ENCODE measurements at places on chromosomes 7 and 10.

DNA sequence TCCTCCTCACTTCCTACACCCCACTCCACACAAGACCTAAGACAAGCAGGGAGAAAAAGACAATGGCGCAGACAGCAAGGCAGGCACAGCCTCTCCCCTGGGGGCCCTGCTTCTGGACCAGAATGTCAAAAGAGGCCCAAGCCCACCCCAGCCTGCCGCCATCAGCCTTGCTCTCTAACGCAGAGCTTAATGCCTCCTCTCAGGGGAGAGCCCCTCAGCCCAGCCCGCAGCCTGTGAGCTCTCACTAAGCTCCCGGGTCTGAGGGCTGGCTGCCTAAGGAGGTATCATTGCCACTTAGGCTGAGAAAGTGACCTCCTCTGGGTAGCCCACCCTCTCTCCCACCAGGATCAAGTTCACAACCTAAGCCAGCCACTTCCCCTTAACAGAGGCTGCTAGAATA is 16.7 kb downstream of the SLIT1 start:
- DNase-seq: no peak

GRCh38 chr7:7323352-7323751 is 141.0 kb downstream of the C1GALT1 start:
- DNase-seq: no peak

GRCh38 chr7:138350701-138351357 is 109.2 kb upstream of the TRIM24 start:
- DNase-seq: no peak

DNA sequence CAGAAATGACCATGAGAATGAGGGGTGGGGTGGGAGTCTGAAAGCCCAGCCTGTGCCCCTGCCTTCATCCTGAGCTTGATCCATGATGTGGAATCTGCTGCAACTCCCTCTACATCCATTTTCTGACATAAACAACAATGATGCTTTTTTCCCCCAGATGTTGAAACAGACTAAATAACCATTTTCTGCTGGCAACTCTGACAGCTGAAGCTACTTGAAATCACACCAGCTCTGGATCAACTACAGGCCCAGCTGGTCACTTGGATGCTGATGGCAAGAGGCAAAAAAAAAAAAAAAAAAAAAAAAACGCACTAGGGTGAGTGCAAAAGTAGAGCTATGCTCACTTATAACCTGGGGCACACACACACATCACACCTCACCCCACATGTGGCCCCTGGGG is 74.2 kb downstream of the FAM107B start:
- DNase-seq: no peak

- no peak for DNase-seq
Measured at GRCh38 chr7:28755255-28755654, 202.9 kb downstream of the TRIL start.

- no peak for DNase-seq
Measured at GRCh38 chr10:54124209-54124885, 676.7 kb downstream of the PCDH15 start.

DNA sequence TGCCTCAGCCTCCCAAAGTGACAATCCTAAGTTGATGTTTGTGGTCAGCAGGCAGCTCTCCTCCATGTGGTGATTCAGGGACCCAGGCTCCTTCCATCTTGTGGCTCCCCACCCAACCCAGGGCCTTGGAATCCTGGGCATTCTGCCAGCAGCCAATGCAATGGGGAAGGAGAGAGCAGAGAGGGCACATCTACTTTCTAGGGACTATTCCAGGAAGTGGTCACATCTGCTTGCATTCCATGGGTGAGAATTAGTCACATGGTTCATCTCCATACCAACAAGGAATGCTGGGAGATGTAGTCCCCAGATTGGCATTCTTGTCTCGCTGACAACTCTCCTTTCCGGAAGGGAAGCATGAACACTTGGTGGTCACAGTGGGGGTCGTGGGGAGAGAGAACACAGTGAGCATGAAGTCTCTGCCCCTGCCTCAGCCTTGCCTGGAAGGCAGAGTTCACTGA is 9.9 kb upstream of the SRRM3 start:
- DNase-seq: no peak

DNA sequence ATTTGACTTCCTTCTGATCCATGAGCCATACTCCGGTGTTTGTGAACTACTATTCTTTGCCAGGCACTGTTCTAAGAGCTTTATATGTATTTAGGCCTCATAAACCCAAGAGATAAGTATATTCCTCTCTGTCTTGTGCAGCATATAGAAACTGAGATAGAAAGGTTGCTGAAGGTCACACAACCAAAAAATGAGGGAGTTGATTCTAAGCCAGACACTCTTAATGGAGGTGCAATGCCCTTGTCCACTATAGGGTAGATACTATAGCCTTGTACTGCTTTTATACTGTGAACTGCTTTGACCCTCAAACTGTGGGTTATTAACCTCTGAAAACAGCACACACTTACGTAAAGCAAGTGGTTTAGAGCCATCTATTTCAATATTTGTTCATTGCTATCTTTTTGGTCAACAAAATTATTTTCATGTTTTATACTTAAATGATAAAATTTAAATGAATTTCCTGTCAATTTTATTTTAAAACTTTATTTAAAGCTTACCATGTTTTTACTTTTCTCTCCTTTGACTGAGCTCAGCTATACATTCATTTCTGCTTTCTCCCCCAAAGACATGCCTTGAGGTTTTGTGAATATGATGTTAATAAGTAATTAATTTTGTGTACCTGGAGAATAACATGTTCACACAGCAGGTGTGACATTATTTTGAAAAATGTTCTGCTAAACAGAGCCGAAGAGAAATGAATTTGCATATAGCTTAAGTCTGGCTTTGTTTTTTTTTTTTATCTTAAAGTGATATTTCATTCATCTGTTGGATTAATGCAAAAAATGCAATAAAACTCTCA is 687.3 kb downstream of the DNAJB9 start:
- DNase-seq: no peak

GRCh38 chr7:96636979-96637378 is 72.7 kb downstream of the SEM1 start:
- no peak for DNase-seq

GRCh38 chr7:25132430-25132829 is 7.4 kb upstream of the CYCS start:
- no peak for DNase-seq

GRCh38 chr7:93036807-93037206 is 81.0 kb downstream of the SAMD9 start:
- no peak for DNase-seq

DNA sequence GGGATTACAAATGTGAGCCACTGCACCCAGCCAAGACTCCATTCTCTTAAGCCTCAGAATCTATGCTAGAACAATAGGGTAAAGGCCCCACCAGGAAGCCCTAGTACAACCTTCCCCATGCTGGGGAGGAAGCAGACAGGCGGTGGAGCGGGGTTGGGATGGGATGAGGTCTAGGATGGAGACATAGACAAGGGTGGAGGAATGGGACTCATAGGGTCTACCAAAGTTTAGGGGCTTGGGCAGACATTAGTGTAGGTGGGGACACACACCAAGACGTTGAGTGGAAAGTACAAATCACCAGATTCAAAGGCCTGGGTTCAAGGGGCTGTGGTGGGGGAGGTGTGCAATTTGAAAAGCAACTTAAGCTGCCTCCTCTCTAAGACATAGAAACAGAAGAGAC is 19.3 kb downstream of the PRSS2 start:
- no peak for DNase-seq

GRCh38 chr10:12954866-12955265 is 46.6 kb downstream of the CCDC3 start:
- DNase-seq: no peak

- no peak for DNase-seq
Measured at GRCh38 chr7:26495569-26495968, 203.9 kb downstream of the SNX10 start.

- no peak for DNase-seq
Measured at GRCh38 chr10:97280783-97281182, 11.7 kb downstream of the ARHGAP19 start.

GRCh38 chr7:157352516-157352915 is 15.7 kb downstream of the DNAJB6 start:
- DNase-seq: no peak

DNA sequence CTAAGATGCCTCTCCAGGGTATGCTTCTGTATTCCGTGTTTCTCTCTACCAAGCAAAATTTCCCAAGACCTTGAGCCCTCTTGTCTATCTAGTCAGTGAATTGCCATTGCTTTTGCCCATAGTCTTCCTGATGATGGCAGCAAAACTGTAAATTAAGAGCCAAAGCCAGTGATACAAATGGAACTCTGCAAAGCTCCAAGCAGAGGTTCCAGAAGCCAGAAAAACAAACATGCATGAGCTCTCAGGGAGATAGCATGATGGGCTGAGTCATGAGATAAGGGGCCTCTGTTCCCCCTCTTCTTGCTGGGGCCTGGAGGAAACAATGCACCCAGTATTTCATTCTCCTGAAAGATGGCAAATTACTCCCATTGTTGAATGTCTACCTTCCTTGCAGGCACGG is 24.7 kb downstream of the LSMEM1 start:
- DNase-seq: no peak

DNA sequence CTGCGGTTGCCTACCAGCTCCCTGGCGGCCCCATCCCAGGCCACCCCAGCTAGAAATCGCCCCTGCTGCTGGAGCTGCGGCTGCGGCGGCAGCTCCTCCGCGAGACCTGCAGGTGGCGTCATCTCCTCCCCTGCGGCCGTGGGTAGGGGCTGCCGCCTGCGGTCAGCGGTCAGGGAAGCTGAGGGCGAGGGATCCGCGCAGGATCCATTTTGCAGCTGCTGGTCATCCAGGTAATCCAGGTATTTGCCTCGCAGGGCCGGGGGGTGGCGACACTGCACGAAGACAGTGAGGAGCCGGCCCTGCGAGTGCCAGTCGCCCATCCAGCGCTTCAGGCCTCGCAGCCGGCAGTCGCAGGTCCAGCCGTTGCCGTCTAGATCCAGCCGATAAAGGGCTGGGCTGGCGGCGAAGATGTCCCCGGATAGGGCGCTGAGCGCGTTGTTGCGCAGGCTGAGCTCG is 1.5 kb downstream of the TRIL start:
- peak; percentile 69 for DNase-seq

DNA sequence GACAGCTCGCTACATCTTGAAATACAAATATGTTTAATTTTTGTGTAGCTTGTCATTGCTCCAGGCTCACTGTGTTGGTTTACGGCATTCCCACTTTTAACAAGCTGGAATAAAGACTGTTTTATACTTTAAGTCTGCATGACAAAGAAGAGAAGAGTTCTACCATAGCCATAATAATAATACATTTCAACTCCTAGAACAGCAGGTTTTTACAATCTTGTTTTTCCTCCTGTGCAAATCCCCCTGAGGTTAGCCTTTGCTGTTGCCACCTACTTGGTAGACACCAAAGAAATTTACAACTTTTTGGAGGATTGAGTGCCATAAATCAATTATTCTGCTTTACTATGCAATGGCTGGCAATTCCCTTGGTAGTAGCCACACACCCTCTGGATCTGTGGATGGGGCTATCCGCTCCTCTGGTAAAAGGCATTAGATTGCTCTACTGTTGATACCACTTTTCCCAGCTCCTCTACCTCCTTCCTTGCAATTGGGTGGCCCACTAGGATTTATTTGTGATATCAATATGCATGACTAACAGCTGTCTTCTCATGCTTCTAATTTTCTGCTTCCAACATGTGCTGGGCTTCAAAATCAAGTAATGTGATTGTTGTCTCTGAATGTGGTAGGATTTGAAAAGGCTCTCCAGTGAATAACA is 60.2 kb downstream of the SFMBT2 start:
- DNase-seq: no peak

GRCh38 chr10:75202321-75203045 is 8.1 kb upstream of the VDAC2 start:
- DNase-seq: no peak

GRCh38 chr7:27846388-27846787 is 106.4 kb downstream of the TAX1BP1 start:
- DNase-seq: no peak

- no peak for DNase-seq
Measured at GRCh38 chr10:102919992-102920739, 2.1 kb downstream of the CNNM2 start.

- peak; percentile 88 for DNase-seq
Measured at GRCh38 chr7:96321658-96322372, at the start of gene SLC25A13. Gene SLC25A13, minus strand, starts transcription at chr7:96322098. Its CDS starts 142 bp downstream, at chr7:96321956.

- no peak for DNase-seq
Measured at GRCh38 chr7:33886149-33886623, 19.2 kb upstream of the BMPER start.

- DNase-seq: no peak
Measured at GRCh38 chr10:100427374-100427773, 35.4 kb upstream of the WNT8B start.

GRCh38 chr10:33325929-33326328 is 8.5 kb downstream of the NRP1 start:
- no peak for DNase-seq

DNA sequence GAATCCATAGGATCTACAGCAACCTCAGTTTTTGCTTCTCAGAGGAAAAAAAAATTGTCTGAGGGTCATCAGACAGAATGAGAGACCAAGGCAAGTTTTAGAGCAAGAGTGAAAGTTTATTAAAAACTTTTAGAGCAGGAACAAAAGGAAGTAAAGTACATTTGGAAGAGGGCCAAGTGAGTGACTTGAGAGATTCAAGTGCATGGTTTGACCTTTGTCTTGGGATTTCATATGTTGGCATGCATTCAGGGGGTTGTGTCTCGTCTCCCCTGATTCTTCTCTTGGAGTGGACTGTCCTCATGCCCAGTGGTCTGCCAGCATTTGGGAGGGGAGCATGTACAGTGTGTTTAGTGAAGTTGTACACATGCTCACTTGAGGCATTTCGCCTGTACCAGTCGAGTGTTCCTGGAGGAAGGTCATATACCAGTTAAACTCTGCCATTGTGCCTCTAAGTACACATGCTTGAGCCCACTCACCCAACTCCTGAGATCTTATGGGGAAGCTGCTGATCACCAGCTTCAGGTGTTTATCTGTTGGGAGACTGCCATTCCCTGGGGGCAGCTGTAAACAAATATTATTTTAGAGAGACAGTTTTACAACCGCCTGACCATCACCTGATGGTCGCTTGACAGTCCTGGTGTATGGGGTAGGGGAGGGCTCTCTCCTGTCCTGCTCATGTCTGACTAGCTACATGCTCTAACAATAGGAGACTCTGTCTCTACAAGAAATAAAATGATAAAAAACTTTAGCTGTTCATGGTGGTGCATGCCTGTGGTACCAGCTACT is 109.4 kb downstream of the EEPD1 start:
- DNase-seq: no peak

DNA sequence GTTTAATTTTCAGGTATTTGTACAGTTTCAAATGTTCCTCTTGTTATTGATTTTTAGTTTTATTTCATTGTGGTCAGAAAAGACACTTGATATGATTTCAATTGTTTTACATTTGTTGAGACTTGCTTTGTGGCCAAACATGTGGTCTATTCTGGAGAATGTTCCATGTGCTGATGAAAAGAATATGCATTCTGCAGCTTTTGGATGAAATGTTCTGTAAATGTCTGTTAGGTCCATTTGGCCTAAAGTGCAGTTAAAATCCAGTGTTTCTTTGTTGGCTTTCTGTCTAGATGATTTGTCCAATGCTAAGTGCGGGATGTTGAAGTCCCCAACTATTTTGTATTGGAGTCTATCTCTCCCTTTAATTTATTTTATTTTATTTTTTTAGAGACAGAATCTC is 70.5 kb downstream of the ZNF503 start:
- no peak for DNase-seq

- no peak for DNase-seq
Measured at GRCh38 chr10:122567056-122567660, 6.6 kb downstream of the DMBT1 start.
